M059J (cell line): ENCODE measurements at places on chromosomes 1 and 21.
A peak's percentile ranks its signal among the peaks of the same experiment; 100 is the strongest.

- DNase-seq: peak; percentile 63
These were observed 11.3 kb downstream of the NBPF3 start for GRCh38 chr1:21451212-21451611.

- DNase-seq: no peak
These were observed 45.9 kb upstream of the EDN2 start for GRCh38 chr1:41530411-41530810.

DNA sequence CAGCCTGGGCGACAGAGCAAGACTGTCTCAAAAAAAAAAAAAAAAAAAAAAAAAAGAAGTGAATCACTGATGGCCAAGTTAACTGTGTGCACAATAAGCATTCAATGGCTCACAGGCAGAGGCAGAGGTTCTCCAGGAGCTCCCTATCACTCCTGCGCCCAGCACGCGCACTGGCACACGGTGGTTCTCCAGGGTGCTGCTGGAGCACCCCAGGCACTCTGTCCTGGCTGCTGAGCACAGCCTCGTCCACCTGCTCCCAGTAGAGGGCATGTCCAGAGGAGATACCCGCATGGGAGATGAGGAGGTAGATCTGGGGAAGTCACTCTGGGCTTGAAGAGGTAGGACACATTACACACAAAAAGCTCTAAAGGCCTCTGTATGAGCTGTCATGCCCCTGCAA lies 21.5 kb upstream of the NUP133 start:
- no peak for DNase-seq

- DNase-seq: no peak
These were observed 32.3 kb downstream of the HRNR start for GRCh38 chr1:152191711-152192110.

- no peak for DNase-seq
These were observed 5.7 kb downstream of the THEMIS2 start for GRCh38 chr1:27878039-27878438.

DNA sequence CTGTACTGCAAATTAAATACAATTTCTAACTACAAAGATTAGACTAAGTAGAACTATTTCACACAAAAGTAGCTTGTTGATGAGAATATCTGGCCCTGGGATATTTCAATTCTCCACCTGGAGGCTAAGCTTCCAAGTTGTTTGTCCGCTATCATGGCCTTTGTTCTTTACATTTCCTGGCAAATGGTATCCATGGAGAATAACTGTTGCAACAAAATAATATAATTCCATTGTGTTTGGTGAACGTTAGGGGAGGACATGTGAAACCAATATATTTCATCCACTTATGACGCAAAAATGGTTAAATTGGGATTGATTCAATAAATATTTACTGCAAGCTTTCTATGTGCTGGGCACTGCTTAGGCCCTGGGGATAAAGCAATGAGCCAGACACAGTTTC lies 565.4 kb downstream of the PTPRC start:
- no peak for DNase-seq

- DNase-seq: no peak
These were observed 222.8 kb downstream of the PTPRC start for GRCh38 chr1:198861636-198862035.

GRCh38 chr1:178689769-178690168 lies 35.3 kb upstream of the RALGPS2 start:
- no peak for DNase-seq

GRCh38 chr1:172758259-172758658 lies 99.4 kb downstream of the FASLG start:
- DNase-seq: no peak

GRCh38 chr1:206864939-206865671 lies at the start of gene IL20:
Gene IL20, plus strand, starts transcription at chr1:206865623. Its CDS starts 230 bp downstream, at chr1:206865853.
- peak; percentile 88 for DNase-seq

- DNase-seq: no peak
These were observed 3.9 kb downstream of the SYPL2 start for GRCh38 chr1:109470245-109470644.
